Peyer's patch (tissue), 4 donors: ENCODE measurements at places on chromosomes 5 and 9.

- H3K27ac ChIP-seq: no peak overlapping the region
- no peaks in the 10 kb centered on the region for H3K27me3 ChIP-seq
- H3K4me3 ChIP-seq: no peak overlapping the region
- no peaks in the 10 kb centered on the region for H3K4me1 ChIP-seq
Observed at GRCh38 chr9:108994695-108995094, 18.6 kb downstream of the CTNNAL1 start.

GRCh38 chr5:45376417-45376816 is 319.8 kb downstream of the HCN1 start:
- H3K36me3 ChIP-seq: no peaks in the 10 kb centered on the region
- no peak overlapping the region for H3K27ac ChIP-seq
- H3K4me1 ChIP-seq: no peaks in the 10 kb centered on the region
- H3K27me3 ChIP-seq: no peaks in the 10 kb centered on the region

GRCh38 chr5:19619571-19619970 is 368.4 kb downstream of the CDH18 start:
- no peak for DNase-seq
- H3K36me3 ChIP-seq: no peaks in the 10 kb centered on the region
- no peaks in the 10 kb centered on the region for H3K27me3 ChIP-seq
- H3K4me3 ChIP-seq: no peak overlapping the region
- H3K4me1 ChIP-seq: no peaks in the 10 kb centered on the region

DNA sequence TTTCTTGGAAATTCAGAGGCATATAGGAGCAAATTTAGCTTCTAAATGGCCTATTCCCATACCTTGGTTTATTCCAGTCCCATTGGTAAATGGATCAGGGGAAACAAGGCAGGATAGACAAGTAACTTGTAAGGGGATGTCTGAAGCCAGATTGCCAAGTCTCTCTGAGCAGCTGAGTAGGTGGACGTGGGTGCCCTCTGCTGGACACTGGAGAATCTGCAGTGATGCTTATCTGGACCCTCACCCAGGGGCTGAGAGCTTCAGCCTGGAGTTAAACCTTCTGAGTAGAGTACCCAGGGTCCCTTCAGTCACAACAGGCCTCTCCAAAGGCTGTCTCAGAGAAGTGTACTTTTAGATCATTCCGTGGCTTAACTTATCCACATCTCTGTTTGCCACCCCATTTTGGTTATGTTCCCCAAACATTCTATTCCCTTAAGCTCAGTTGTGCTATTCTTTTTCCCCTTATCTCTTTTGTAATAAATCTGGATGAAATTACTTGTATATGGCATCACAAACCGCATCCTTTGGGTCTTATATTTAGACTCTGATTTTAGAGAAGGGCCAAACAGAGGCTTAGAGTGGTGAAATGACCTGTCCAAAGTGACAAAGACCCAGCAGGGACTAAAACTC is 218.3 kb upstream of the GLRA1 start:
- no peak overlapping the region for H3K4me3 ChIP-seq
- no peak overlapping the region for H3K27ac ChIP-seq
- H3K27me3 ChIP-seq: no peaks in the 10 kb centered on the region
- peak; percentile 29 for DNase-seq
- H3K36me3 ChIP-seq: no peaks in the 10 kb centered on the region
- H3K4me1 ChIP-seq: no peaks in the 10 kb centered on the region

DNA sequence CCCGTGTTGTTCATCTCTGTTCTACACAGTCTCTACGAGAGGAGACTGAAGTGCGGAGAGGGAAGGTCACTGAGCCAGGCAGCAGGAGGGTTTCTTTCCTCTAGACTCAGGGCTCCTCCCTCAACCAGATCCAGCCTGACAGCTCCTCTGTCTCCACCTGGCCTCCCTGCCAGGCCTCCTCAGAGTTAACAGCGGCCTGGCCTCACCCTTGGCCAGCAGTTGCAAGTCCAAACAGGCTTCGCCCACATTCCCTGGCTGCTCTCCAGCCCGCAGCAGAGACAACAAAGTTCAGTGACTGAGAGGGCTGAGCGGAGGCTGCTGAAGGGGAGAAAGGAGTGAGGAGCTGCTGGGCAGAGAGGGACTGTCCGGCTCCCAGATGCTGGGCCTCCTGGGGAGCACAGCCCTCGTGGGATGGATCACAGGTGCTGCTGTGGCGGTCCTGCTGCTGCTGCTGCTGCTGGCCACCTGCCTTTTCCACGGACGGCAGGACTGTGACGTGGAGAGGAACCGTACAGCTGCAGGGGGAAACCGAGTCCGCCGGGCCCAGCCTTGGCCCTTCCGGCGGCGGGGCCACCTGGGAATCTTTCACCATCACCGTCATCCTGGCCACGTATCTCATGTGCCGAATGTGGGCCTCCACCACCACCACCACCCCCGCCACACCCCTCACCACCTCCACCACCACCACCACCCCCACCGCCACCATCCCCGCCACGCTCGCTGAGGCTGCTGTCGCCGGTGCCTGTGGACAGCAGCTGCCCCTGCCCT is at the start of gene HRCT1:
Gene HRCT1, plus strand, starts transcription at position 291 of the 768 bp plus-strand sequence. Its CDS starts 86 bp downstream, at position 377.
- H3K27ac ChIP-seq: peak within 1 kb of the TSS; percentile 84
- no peak within 1 kb of the TSS for H3K4me3 ChIP-seq
- peaks cover 47% of the 10 kb centered on the region for H3K4me1 ChIP-seq

GRCh38 chr5:76503929-76504328 is 100.8 kb downstream of the IQGAP2 start:
- H3K36me3 ChIP-seq: no peaks in the 10 kb centered on the region
- H3K4me3 ChIP-seq: no peak overlapping the region
- DNase-seq: no peak
- no peaks in the 10 kb centered on the region for H3K4me1 ChIP-seq
- no peak overlapping the region for H3K27ac ChIP-seq

DNA sequence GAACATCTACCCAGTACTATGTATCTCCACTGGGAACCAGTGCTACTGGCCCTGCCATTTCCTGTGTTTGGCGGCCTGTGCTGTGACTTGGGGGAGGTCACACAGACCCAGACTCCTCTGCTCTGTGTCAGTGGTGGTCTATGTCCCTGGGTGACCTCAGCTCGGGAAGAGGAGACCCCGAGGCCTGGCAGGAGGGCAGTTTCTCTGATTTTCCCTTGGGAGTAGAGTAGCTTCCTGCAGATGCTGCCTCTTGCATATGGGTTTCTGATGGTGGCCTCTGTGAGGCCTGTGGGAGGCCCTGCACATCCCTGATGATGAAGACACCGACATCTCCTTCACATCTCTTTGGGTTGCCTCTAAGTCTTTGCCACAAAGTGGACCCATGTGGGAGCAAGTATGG is 13.0 kb upstream of the SMIM32 start:
- no peak overlapping the region for H3K27ac ChIP-seq
- H3K36me3 ChIP-seq: no peaks in the 10 kb centered on the region
- H3K4me1 ChIP-seq: no peaks in the 10 kb centered on the region
- H3K27me3 ChIP-seq: no peaks in the 10 kb centered on the region
- no peak for DNase-seq
- no peak overlapping the region for H3K4me3 ChIP-seq

DNA sequence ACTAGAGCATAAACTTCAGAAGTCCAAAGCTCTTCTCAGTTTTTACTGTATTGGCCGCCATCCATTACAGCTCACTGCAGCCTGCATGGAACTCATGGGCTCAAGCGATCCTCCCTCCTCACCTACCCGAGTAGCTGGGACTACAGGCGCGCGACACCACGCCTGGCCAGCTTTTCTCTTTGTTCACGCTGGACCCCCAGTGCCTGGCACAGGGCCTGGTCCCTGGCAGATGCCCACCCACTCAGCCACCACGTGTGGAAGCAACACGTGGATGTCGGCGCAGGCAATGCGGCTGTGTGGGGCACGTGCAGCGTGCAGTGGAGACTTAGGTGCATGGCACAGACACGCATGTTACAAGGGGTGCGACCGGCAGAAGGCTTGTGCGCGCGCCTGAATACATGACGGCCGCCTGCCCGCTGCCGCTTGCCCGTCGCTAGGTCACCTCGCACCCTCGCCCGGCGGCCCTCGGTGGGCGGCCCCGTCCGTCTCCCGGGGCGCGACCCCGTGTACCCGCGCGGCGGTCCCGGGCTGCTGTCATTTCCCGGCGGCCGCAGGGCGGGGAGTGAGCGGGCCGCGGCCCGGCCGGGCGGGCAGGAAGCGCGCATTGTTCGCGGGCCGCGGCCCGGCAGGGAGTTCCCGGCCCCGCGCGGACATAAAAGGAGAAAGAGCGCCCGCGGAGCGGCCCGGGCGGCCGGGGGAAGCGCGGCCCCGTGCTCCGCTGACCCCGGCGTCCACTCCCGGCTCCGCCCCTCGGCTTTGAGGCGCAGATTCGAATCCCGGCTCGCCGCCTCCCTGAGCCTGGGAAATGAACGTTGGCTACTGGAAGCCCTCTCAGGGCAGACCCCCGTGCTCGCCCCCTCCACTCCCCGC is 24.1 kb upstream of the PTGS1 start:
- peak; percentile 61 for DNase-seq
- peak overlapping the region; percentile 46 for H3K27ac ChIP-seq
- no peaks in the 10 kb centered on the region for H3K27me3 ChIP-seq
- H3K4me3 ChIP-seq: peak overlapping the region; percentile 56
- peaks cover 7% of the 10 kb centered on the region for H3K4me1 ChIP-seq

DNA sequence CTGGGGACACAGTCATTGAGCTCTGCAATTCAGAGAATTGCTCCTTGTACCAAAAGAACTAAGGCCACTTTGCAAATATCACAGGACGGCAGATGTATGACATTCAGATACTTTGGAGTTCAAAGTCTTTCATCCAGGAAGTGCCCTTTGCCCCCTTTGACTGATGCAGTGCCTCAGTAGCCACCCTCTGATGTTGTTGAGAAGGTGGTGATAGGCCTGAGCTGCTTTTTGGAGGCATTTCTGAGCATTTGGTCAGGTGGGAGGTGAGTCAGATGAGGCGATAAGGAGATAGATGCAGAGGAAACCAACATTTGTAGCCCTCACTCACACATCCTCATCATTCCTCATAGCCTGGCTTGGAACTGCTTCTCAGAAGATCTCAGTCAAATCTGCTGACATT is 63.4 kb downstream of the ANGPTL2 start:
- H3K4me1 ChIP-seq: no peaks in the 10 kb centered on the region
- H3K4me3 ChIP-seq: no peak overlapping the region
- no peak overlapping the region for H3K27ac ChIP-seq
- DNase-seq: no peak

GRCh38 chr5:177405805-177406204 is 3.6 kb downstream of the F12 start:
- peak; percentile 81 for DNase-seq
- H3K27me3 ChIP-seq: no peaks in the 10 kb centered on the region
- no peaks in the 10 kb centered on the region for H3K36me3 ChIP-seq

DNA sequence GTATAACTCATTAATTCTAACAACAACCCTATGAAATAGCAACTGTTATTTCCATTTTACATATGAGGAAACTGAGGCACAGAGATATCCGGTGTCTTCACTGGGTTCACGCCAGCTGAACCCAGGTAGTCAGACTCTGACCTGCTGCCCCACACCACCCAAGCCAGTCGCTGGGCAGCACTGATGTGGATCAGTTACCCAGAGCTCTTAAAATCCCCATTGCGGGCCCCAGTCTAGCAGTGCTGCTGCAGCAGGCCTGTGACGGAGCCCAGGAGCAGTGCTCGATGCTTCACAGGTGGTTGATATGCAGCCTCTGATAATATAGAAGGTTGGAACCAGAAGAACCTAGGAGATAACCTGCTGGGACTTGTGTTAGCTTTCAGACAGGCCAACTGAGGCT is 24.3 kb downstream of the PTPA start:
- no peaks in the 10 kb centered on the region for H3K36me3 ChIP-seq
- no peak overlapping the region for H3K4me3 ChIP-seq
- DNase-seq: no peak
- no peaks in the 10 kb centered on the region for H3K4me1 ChIP-seq

DNA sequence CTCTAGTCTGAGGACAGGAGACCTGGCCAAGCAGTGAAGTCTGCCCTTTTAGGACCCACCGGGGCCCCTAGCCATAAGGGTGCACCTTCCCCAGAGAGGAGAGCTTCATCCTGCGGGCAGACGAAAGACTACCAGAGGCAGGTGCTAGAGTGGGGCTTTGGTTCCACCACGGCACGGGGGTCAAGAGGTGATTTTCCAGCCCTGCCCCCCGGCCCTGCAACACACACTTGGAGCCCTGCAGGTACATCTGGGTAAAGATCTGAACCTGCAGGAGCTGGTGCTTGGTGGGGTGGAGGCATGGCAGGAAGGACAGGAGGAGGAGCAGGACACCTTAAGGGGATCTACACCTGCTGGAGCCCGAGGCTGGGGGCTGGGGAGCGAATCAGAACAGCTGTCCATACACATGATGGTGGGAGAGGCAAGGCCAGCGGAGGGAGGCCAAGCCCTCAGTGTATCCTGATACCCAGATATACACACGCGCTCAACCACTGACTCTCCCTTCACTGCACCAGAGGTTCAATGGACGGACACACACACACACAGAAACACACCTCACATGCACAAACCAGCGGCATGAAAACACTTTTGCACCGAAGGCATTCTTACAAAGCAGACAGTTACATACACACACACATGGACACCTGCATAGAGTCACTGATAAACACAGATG is 98.4 kb upstream of the MVB12B start:
- no peaks in the 10 kb centered on the region for H3K4me1 ChIP-seq
- DNase-seq: no peak
- H3K27me3 ChIP-seq: no peaks in the 10 kb centered on the region
- no peaks in the 10 kb centered on the region for H3K36me3 ChIP-seq

DNA sequence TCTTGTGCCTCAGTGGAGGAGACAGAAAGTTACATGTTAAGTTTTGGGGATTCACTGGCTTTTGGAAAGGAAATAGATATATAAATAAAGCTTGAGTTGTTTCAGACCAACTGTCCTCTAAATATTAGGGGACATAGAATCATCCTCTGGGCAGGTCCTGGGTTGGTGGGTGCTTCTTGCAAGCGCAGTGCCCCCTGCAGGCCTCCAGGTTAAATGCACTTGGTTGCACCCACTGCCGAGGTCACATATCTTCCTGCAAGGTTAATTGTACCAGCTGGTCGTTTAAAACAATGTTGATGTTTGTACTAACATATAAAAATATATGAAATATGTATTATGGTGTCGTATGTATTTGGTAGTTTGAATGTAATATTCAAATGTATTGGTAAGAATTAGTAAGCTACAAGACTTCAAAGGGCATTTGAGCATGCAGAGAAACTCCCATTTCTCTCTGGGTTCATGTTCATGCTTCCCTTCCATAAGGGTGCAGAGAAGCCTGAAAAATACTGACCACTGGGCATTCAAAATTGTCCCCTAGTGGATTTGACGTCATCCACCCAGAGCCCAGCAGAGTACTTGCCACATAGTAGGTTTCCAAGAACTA is 87.0 kb downstream of the ZNF618 start:
- H3K27me3 ChIP-seq: no peaks in the 10 kb centered on the region
- H3K27ac ChIP-seq: no peak overlapping the region
- H3K4me1 ChIP-seq: no peaks in the 10 kb centered on the region
- no peak overlapping the region for H3K4me3 ChIP-seq

GRCh38 chr9:133979273-133979920 is 12.7 kb downstream of the VAV2 start:
- H3K36me3 ChIP-seq: no peaks in the 10 kb centered on the region
- DNase-seq: peak; percentile 80
- H3K27ac ChIP-seq: peak overlapping the region; percentile 8
- peaks cover 12% of the 10 kb centered on the region for H3K4me1 ChIP-seq

GRCh38 chr9:131411719-131412681 is 18.1 kb downstream of the PRRC2B start:
- no peaks in the 10 kb centered on the region for H3K27me3 ChIP-seq
- no peak overlapping the region for H3K27ac ChIP-seq
- DNase-seq: no peak

- H3K4me1 ChIP-seq: no peaks in the 10 kb centered on the region
- no peak for DNase-seq
- H3K27ac ChIP-seq: no peak overlapping the region
- no peaks in the 10 kb centered on the region for H3K27me3 ChIP-seq
Observed at GRCh38 chr5:134637116-134637721, 4.6 kb upstream of the SAR1B start.

GRCh38 chr5:14426521-14426920 is 155.1 kb upstream of the OTULINL start:
- H3K4me3 ChIP-seq: no peak overlapping the region
- no peaks in the 10 kb centered on the region for H3K36me3 ChIP-seq
- H3K27me3 ChIP-seq: no peaks in the 10 kb centered on the region
